ENCODE measurements at places on chromosomes 1 and 21.

DNA sequence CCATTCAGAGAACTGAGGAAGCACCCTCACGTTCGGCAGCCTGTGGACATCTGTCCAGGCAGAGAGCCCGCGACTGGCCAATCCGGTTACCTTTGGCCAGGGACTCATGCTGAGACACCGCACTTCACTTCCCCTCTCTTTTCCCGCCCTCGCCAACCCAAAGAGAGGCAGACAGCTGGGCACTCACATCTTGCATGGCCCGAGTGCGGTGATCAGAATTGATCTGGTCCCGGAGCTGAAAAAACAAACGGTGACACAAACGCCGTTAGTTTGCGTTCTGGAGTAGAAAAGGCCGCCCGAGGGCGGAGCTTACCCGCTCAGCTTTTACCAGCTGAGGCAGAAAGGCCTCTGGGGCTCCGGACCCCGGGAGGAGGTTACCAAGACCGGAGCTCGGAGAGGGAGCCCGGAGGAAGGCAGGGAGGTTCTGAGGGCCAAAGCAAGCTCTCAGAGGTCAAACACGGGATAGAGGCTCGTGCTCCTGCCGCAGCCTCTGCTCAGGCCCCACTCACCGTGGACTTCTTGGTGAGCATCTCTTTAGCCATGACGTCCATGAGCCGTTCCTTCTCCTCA is 376 bp downstream of the SF3A3 start:
- no peak for DNase-seq

DNA sequence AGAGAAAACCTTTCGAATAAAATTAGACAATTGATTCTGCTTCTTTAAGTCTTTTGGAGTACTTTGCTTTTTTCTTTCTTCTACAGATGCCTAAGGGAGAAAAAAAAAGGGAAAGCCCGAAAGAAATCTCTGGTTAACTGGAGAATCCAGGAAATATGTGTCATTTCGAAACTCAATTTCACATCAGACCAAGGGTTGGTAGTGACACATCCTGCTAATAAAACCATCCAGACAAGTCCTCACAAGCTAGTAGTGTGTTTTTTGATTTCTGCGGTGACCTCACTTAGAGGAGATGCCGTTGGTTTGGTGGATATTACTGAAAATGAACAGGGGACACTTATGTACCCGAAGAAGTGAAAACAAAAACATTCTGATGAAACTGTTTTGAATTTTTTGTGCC is 726.5 kb upstream of the ADAMTS5 start:
- no peak for DNase-seq

DNA sequence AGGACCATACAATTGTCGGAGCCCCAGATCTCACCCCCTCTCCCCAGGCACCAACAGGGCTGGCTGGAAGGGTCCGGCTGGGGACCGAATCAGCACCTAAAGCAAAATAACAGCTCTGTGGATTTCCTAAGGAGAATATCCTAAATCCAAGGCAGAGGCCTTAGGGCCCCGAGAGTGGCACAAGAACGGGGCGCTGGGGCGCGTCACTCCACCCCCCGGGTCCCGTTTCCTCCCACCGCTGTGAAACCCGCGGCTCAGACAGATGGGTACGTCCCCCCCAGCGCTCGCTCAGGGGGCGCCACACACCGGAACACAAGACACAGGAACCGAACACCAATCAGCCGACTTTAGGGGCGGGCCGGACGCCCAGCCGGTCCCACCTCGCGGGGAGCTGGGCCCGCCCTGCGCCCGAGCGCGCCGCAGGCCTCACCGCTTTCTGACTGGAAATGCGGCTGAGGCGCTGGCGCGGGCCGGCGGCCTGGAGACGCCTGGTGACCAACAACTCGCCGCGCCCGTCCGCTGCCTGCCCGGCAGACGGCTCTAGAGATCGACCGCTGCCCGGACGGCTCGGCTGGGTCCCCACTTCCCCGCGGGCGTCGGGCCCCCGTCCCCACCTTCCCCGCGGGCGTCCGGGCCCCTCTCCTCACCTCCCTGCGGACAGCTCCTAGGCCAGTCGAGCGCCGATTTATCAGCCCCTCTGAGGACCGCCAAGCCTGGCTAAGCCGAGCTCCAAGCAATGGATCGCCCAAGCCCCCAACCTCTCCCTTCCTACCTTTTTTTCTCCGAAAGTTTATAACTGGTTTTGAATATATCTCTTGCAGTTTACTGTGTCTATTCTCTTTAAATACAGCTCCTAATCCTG is at the start of gene HFM1:
TSS of gene HFM1 (minus strand) at position 687 of the 862 bp plus-strand sequence. CDS start 3,755 bp downstream, outside the sequence.
- peak; percentile 37 for DNase-seq

GRCh38 chr1:67110352-67110751 is 24.4 kb downstream of the C1orf141 start:
- DNase-seq = no peak

- no peak for DNase-seq
Observed at GRCh38 chr1:115807723-115808122, 33.2 kb downstream of the NHLH2 start.

DNA sequence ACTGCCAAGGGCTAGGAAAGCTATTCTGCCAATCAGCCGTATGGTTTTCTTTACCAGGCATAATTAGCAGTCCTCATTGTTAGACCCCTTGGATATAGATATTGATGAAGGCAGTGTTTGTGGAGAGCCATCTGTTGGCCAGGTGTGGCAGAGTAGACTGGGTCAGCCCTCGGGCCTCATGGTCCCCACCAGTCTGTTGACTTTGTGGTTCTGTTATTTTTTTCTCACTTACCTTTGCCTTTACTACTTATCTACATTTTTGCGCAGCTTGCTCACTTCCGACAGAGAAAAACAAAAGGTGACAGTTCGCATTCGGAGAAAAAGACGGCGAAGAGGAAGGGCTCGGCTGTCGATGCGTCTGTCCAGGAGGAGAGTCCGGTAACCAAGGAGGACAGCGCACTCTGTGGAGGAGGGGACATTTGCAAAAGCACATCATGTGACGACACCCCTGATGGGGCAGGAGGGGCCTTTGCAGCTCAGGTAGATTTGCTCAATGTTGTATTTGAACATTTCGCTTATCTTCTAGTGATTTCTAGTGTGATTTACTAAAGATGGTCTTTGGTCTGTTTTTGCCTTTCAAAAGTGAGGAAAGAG is 2.3 kb downstream of the PCNT start:
- no peak for DNase-seq

- DNase-seq = no peak
Observed at GRCh38 chr21:35868869-35869223, 191.5 kb downstream of the SETD4 start.

- no peak for DNase-seq
Observed at GRCh38 chr1:180160357-180160756, 5.7 kb downstream of the QSOX1 start.
